Activated naive CD4-positive, alpha-beta T cell treated with Interleukin-2 at 50 U/mL for 16 hours (primary cell): ENCODE measurements at places on chromosomes 12 and 14.

DNA sequence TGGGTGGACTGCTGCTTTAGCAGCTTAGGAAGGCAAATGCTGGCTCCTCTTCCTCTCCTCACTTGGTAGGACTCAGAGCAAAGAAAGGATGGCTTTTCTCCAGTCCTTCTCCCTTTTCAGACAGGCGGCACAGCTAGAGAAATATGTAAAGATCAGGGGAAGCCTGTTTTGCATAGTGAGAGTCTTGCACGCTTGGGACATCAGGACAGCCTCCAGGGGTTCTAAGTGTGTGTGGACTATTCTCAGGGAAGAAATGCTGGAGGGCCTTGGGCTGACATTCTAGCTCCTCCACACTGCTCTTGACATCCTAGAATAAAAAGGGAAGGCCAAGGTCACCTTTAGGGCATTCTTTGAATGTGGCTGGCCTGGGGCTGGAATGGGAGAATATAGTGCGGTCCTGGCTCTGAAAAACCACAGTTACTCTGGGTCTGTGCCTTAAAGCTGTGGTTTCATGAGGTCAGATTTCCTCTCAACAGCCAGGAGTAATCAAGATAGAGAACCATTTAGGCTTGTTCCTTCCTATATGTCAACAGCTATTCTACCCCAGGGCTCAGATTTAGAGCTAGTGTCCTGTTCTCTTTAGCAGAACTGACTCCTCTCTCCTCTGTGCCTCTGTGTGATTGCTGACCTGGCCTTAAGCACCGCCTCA lies 24.3 kb downstream of the CMA1 start:
- no peak for DNase-seq

DNA sequence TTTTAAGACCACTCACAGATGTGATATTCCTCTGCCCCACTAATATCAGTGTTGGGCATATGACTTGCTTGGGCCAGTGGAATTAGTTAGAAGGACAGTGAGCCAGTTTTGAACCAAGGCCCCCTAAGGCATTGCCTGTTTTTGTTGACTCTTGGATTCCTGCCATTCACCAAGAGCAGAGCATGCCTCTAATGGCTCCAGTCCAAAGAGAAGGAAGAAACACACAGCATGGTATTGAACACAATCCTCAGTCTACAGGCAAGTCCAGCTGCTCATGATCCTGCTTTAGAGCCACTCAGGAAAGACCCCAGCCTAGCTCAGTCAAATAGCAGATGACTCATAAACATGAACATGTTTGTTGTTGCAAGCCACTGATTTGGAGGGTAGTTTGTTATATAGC lies 1201.5 kb downstream of the BCL11B start:
- DNase-seq: no peak

GRCh38 chr12:93448796-93449195 lies 7.0 kb upstream of the UBE2N start:
- no peak for DNase-seq

- no peak for DNase-seq
Observed at GRCh38 chr14:35991356-35991755, 165.2 kb downstream of the BRMS1L start.

- no peak for DNase-seq
Observed at GRCh38 chr14:78535041-78535440, 364.9 kb downstream of the NRXN3 start.

DNA sequence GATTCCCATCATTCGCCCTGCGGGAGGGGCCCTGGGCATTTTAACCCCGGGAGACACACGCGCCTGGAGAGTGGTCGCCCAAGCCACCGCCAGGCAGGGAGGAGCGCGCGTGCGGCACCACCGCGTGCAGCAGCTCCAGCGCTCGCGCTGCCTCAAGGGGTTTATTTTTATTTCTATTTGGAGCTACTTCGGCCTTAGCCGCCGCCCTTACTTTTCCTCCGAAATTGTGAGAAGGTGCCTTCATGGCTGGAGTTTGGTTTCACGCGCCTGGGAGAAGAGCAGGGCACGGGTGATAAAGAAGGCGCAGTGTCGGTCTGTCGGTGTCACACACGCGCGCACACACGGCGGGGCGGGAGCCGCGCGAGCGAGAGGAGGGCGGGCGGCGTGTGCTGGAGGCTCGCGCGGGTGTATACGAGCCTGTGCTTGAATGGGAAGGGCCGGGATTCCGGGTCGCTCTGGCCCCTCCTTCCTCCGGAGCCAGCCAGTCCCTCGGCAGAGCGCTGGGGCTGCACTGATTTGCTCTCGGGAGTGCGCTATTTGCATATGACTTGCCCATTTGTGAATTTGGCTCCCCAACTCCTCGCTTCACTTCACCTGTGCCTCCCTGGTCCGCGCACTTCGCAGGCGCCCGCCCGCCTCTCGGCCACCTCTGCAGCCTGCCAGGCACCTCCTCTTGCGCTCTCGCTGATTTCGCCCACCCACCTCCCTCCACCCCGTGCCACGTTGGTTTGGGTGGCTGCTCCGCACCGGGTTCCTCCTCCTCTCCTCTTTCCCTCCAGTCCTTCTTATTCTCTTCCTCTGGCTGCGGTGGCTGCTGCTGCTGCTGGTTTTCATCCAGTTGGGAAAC lies 932.3 kb downstream of the DIO2 start:
- no peak for DNase-seq

DNA sequence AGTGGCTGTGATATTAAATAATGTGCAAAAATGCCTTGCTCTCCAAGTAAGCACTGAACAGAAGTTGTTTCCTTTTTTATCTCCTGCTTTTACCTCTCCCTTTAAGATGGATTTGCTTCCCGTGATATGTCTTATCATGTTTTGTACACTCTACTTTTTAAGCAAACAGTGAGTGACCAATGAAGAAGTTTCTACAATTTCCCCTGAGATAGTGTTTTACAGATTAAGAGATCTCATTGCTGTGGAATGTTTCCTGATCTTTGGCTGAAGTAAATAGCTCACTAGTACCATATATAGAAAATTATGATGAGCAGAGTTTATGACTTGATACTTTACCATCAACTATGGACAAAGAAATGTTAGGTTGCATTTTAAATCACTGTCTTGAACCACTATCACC lies 184.8 kb upstream of the PDE3A start:
- DNase-seq: no peak

GRCh38 chr14:30499358-30499757 lies 59.6 kb upstream of the G2E3 start:
- no peak for DNase-seq

DNA sequence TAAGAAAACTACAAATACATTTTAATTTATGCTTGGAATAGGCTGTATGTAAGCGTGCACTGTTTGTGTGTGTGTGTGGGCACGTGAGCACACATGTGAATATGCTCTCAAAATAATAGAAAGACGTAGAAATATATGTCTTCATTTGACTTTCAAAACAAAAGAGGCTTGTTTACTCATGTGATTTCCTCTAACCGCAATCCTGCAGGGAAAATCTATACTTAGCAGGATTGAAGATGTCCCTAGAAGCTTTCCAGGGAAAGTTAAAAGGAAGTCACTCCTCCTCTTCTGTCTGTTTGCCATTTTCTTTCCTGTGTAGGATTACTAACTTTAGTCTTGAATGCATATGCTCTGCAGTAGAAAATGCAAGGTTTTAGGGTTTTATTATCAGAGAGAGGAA lies 404.7 kb downstream of the MDGA2 start:
- no peak for DNase-seq

DNA sequence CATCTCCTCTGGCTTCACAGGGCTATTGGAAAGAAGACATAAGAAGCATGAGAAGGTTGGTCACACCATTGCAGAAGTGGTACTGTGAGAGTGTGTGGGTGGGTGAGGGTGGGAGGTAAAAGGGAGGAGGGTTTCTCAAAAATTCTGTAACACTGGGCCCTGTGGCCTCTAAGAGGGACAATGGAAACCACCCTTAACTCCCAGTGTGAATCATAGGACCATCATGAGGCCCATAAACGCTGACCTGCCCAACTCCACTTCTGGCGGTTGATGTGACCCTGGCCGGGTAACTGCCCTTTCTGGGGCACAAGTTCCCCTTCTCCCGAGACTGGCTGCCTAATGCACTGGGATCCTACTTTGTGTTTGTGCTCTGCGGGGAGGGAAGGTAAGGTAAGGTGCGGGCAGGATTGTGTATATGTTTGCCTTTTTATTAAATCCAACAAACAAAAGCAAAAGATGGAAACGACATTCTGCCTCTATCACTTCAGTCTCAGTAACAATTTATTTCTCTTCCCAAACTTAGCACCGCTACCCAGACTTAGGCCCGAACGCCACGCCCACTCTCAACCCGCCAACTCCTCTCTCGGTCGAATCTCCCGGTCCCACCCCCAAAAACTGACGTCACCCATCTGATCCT lies 551 bp downstream of the METTL1 start:
- DNase-seq: peak; percentile 91

GRCh38 chr14:24310646-24311604 lies at the start of gene LTB4R:
TSS of gene LTB4R (plus strand) at chr14:24311502. CDS start at chr14:24315652, 4,150 bp downstream.
- DNase-seq: peak; percentile 70

- DNase-seq: no peak
Observed at GRCh38 chr14:52835122-52835903, 43.9 kb upstream of the GNPNAT1 start.

- no peak for DNase-seq
Observed at GRCh38 chr12:4178424-4179170, 95.0 kb upstream of the CCND2 start.

DNA sequence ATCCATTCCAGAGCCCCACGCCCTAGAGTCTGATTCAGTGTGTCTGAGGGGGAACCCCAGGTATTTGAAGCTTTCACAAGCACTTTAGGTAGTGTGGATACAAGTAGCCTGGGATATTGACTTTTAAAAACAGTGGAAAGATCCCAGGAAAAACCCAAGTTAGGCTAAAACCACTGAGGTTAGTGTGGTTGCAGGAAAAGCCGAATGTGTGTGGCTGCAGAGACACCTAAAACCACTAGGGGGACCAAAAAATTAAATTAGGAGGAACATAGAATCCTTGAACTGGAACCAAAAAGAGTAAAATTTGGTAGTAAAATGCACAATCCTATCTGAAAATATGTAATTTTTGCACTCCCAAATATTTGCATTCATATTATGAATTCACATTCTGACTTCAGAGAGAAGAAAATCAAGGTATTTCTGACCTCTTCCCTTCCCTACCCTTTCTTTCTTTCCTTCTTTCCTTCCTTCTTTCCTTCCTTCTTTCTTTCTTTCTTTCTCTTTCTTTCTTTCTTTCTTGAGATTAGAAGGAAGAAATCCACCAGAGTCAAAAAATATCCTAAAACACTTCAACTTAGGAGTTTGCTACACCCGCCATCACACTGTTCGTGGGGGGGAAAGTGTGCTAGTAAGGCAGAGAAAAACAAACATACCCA lies 37.8 kb downstream of the SLCO1A2 start:
- no peak for DNase-seq

DNA sequence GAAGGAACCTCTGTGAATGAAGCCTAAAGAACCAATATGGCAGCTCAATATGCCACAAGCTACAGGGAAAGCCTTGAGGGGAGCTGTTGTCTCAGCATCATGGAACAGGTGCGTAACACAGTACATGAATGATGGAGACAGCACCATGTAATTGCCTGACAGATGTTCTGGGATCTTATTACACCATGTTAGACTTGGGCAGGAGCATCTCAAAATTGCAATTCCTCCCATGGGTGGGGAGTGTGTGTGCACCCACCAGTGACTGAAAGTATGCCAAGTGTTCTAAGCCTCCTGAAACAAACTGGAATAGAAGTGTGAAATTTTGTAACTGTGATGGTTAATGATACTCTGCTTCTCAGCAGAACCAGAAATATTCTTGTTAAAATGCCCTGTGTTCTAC lies 151.0 kb upstream of the SRRM4 start:
- no peak for DNase-seq

- no peak for DNase-seq
Observed at GRCh38 chr12:121651320-121651719, 18.1 kb downstream of the MORN3 start.

DNA sequence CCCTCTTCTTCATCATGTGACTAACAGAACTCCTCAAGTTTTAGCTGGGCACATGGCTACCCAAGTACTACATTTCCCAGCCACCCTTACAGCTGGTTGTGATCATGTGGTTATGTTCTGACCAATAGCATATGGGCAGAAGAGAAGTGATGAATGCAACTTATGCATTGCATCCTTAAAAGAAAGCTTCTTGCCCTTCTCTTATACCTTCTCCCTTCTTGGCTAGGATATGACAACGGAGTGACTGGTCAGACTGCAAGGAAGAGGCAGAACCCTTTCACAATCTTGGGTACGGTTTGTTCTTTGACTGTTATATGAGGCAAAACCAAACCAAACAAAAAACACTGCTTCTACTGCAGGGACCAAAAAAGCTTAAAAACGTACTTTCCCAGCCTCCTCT lies 66.5 kb upstream of the MAX start:
- no peak for DNase-seq

DNA sequence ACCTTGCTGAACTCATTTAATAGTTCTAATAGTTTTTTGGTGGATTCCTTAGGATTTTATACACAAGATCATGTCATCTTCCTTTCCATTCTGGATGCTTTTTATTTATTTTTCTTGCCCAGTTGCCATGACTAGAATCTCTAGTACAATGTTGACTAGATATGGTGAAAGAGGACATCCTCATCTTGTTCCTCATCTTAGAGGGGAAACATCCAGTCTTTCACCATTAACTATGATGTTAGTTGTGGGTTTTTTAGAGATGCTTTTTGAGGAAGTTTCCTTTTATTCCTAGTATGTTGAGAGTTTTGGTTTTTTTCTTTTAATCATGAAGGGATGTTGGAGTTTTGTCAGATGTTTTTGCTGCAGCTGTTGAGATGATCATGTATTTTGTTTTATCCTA lies 8.7 kb downstream of the ANKRD13A start:
- DNase-seq: no peak

DNA sequence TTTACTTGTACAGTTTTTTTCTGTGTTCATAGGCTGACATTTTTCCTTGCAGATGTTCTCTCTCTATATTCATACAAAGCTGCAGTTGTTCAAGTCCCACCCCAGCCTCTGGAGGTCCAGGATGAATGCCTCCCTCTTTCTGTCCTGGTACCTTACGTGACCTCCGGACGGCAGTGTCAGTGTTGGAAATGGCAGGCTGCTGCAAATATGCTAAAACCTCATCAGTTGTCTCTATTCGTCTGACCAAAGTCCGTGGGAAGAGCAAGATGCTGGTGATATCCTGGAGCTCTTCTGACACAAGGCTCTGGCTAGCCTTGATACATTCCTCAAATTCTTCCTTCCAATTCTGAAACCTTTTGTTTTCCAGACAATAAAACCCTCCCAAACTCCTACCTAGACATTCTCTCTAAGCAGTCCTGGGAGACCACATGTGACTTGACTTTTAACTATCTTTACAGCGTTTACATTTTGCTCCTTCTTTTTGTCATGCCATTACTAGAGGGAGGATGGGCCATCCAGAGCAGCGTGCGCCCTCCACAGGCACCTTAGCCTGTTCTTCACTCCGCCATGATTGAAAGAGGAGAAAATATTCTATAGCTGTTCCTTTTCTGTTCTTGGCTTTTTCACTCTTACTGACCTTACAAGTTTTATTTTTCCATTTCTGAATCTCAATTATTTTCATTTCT lies 143.6 kb downstream of the RGS6 start:
- no peak for DNase-seq

GRCh38 chr12:120571299-120571698 lies 9.9 kb downstream of the POP5 start:
- DNase-seq: no peak

GRCh38 chr14:68174446-68174845 lies 354.9 kb downstream of the RAD51B start:
- no peak for DNase-seq
